NCI-H1417 (cell line): ENCODE measurements at places on chromosomes 4 and X.
A peak's percentile ranks its signal among the peaks of the same experiment; 100 is the strongest.

DNA sequence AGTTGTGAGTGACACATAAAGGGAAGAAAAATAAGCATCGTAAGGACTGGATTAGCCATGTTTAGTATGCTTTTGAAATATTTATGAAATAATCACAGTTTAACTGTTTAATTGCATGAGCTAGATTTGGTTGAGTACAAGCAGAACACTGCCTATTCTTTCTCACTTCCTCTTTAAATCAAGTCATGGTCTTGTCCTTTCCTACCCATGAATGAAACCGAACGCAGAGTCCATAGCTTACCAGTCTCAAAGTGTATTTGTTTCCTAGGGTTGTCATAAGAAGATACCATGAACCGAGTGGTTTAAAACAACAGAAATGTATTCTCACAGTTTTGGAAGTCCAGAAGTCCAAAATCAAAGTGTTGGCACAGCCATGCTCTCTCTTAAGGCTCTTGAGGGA, 684.0 kb upstream of the MAGEB2 start:
- no peak for DNase-seq

DNA sequence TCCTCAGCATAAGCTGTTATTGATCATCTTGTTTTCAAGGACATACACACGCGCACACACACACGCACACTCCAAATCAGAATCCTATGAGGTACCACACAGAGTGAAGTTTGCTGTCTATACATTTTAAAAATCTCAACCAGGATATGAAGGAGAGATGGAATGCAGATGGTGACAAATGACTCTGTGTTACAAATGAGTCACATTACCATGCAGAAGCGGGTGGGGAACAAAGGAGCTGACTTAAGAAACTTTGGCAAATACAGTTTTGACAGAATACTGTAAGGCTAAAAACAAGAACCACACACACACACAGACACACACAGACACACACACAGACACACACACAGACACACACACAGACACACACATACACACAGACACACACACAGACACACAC, 81.7 kb downstream of the RELL1 start:
- DNase-seq: no peak

DNA sequence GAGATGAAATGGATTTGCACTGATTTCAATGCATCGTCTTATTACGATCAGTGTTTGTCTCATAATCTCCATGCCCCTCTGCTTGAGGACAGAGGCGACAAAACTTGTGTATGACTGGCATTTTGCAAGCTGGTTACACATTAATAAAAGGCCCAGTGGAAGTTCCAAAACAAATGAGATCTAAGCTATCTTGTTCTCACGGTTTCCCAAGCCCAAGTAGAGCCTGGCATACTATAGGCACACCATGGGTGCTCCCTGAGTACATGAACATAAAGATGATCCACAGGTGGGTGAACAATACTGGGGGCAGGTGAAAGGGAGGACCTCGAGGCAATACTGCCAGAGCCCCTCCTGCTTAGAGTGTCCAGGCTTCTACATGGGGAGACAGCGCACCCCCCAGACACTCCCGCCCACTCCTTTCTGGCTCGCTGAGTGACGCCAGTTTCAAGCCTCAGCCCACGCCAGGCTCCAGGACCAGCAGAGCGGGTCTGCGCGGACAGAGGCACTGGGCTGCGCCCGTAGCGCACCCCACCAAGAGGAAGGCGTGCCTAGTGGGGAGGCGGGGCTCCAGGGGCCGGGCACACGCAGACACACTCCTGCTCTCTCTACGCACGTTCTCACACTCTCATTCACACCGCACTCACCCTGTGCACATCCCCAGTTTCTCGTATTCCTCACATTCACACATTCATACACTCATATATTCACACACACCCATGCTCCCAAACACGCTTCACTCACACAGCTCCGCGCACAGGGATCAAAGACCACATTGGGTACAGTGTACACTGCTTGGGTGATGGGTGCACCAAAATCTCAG, 8.9 kb upstream of the GSX2 start:
- no peak for DNase-seq

GRCh38 chr4:177405508-177405907, 36.7 kb downstream of the AGA start:
- no peak for DNase-seq

- DNase-seq: no peak
These were observed 23.0 kb downstream of the GABRA3 start for GRCh38 chrX:152428120-152428519.

GRCh38 chr4:72568959-72569718, at the start of gene ADAMTS3:
TSS of gene ADAMTS3 (minus strand) at chr4:72569221. CDS start at chr4:72568762, 459 bp downstream.
- peak; percentile 70 for DNase-seq

GRCh38 chr4:169208090-169208455, 62.7 kb downstream of the SH3RF1 start:
- DNase-seq: no peak

GRCh38 chrX:13763489-13763888, 28.9 kb downstream of the OFD1 start:
- no peak for DNase-seq

- no peak for DNase-seq
These were observed 12.5 kb downstream of the LDOC1 start for GRCh38 chrX:141164406-141164805.

- DNase-seq: no peak
These were observed 110.0 kb downstream of the SOWAHB start for GRCh38 chr4:76787898-76788297.

GRCh38 chr4:183288955-183289354, 31.1 kb downstream of the CLDN22 start:
- DNase-seq: no peak

DNA sequence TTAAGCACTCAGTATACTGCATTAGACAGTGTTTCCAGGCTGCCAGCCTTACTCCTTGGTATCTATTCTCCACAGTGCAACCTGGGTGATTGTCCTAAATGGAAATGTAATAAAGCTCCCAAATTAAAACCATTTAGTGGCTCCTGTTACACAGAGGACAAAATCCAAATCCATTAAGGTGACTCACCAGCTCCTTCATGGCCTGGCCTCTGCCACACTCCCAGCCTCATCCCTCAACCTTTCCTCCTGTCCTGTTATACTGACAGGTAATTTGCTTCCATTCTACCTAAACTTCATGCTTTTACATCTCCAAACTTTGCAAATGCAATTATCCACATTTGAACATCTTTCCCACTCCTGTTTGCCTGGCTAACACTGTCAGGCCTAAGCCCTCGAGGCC, 140.3 kb downstream of the INPP4B start:
- no peak for DNase-seq

GRCh38 chr4:128571747-128572146, 237.8 kb upstream of the JADE1 start:
- no peak for DNase-seq

GRCh38 chr4:105440890-105441289, 33.0 kb downstream of the PPA2 start:
- DNase-seq: no peak

DNA sequence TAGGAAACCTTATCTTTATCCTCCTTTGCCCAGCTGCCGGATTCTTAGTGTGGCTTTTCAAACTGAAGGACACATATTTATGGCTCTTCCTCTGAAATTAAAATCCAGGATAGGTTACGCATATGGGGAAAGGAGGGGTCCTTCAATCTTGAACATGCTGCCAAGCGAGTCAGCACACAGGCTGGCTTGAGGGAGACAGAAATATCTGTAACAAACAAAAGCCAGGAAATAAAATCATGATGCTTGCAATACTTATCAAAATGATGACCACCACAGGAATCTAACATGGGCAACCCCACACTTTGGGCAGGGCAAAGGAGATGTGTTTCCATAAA, 196.4 kb upstream of the LDB2 start:
- no peak for DNase-seq

GRCh38 chrX:15913146-15913545, 58.5 kb upstream of the AP1S2 start:
- DNase-seq: no peak

GRCh38 chr4:79198951-79199587, 126.8 kb downstream of the NAA11 start:
- peak; percentile 74 for DNase-seq

- DNase-seq: no peak
These were observed 33.3 kb downstream of the FRYL start for GRCh38 chr4:48746608-48747362.

GRCh38 chr4:15965325-15965724, 2.4 kb upstream of the FGFBP2 start:
- DNase-seq: no peak
